ENCODE measurements at places on chromosomes 4 and X.

DNA sequence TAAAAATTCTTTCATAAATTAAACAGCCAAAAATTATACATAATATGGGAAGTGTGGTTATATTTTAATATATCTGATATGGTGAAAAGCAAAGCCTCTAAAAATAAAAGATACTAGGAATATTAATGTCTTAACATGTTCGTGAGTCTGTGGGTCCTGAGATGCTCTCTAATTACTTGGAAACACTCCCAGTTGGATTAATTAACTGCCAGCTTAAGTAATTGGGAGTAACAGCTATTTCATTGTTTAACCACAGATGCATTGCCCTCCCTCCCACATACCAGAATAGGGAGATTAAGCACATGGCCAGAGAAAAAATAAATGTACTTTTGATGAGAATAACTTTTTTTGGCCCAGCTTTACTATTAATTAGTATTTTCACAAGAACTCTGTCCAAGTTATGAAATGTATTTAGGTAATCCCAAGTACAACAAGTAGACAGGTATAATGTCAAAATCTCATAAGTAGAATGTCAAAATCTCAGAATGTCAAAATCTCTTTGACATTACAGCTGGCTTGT, 79.7 kb downstream of the BTC start:
- DNase-seq: no peak

DNA sequence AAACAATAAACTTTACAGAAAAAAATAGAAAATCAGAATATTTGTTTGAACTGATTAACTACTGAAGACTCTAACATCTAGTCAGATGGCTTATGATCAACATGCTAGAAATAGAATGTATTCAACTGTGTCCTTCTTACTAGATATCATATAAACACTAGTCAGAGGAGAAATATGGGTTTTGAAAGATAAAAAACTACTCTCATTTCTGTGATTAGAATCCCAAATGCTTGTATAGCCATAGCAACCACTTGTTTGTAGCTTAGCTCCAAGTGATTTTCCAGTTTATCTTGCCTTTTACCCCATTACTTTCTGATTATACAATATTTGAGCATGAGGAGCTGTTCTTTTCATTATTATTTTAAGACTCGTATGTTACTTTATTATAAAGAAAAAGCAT, 31.2 kb downstream of the USP38 start:
- DNase-seq: no peak

GRCh38 chrX:34493086-34493485, 164.0 kb downstream of the TMEM47 start:
- DNase-seq: no peak

- no peak for DNase-seq
Measured at GRCh38 chr4:93029769-93030168, 726.0 kb downstream of the GRID2 start.

DNA sequence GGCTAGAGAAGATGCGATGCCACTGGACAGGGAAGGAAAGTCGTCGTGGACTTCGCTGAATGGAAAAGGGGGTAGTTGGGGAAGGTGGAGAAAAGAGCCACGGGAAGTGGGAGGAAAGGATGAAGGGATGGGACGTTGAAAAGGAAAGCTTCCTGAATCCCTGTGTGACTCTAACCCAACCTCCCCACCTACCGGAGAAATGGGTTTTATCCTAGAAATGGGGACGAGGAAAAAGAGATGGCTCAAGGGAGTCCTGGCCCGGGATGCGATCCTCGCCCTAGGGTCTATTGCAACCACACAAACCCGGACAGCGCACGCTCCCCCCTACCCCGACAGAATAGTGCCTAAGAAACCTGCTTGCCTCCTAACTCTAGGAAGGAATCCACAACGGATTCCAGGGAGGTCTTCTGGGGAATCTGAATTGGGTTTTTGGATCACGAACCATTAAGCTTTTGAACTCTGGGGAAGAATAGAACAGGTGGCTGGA, 738 bp upstream of the TSPAN5 start:
- DNase-seq: no peak

DNA sequence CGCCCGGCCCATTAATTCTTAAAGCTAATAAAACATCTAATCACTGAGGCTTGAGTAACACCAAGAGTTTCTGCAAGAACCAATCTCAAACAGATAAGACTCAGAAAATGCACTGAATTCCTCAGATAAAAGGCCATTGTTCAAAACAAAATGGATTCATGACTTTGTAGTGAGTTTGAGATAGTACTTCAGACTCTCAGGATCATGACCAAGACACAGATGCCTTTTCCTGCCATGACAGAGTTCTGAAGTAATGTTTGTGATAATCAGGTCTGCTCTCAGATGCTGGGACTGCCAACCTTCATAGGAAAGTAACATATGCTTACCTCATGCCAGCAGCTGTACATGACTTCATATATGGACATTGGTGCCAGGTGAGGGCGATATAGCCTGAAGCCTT, 54.6 kb downstream of the NIPAL1 start:
- DNase-seq: no peak

DNA sequence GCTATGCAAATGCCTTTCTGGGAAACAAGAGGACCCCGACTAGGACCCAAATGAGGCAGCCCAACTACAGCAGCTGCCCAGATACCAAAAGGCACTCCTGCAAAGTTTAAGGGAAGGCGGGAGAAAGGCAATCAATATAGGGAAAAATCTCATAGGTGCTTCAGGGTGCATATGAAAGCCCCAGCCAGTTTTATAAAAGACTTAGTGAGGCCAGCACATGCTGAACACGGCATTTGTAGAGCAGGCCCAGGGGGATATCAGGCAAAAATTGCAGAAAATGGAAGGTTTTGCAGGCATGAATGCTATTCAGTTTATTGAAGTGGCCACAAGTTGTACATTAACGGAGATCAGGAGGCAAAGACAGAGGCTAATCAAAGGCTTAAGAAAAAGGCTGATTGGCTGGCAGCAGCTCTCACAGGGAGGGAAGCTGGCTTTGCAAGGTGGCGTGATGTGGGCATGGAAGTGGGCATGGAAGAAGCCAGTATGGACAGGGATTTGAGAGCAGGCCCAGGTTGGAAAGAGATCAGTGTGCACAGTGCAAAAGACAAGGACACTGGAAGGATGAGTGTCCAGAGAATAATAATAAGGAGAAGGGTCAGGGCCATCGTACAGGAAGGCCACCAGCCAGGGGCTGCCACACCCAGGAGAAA, 37.7 kb upstream of the UGT2B7 start:
- no peak for DNase-seq

Data from omental fat pad (tissue), 4 donors.